ENCODE measurements at places on chromosomes 5 and 9.

DNA sequence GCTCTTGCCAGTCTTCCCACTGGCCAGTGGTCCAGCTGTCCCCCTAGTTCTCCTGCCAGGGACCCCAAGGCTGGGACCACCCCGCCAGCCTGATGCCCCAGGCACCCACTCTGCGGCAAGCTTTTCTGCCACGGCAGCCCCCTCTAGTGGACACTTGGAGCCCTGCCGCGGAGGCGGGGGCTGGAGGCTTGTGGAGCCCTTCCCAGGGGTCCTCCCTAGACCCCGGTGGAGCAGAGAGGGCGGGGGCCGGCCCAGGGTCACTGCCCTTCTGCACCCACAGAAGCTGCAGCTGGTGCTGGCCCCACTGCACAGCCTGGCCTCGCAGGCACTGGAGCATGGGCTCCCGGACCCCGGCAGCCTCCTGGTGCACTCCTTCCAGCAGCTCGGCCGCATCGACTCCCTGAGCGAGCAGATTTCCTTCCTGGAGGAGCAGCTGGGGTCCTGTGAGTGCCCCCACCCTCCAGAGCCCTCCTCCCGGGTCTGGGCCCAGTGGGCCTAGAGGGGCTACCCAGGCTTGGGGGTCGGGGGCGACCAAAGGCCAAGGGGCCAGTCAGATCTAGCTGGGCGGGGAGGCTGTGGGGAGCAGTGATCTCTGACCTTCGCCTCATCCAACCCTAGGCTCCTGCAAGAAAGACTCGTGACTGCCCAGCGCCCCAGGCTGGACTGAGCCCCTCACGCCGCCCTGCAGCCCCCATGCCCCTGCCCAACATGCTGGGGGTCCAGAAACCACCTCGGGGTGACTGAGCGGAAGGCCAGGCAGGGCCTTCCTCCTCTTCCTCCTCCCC lies 9.1 kb downstream of the EGFL7 start:
- no peak for DNase-seq

DNA sequence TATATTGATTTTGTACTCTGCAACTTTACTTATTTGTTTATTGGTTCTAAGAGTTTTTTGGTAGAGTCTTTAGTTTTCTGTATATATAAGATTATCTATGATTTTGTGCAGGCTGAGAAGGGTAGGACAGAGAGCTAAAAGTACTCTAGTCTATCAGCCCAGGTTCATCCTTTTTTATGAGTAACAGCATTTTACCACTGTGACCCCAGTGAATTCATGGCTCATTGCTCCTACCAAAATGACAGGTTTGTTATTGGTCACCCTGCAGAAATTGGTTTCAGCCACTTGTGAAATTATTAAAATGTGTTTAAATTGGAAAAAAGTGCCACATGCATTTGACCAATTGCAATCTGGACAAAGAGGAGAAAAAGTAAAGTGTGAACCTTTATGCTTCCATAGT lies 421.4 kb upstream of the DAB2 start:
- DNase-seq = no peak

GRCh38 chr9:137255448-137256114 lies 454 bp downstream of the NELFB start:
- no peak for DNase-seq

- no peak for DNase-seq
Measured at GRCh38 chr5:97071101-97071500, 71.3 kb downstream of the LIX1 start.

DNA sequence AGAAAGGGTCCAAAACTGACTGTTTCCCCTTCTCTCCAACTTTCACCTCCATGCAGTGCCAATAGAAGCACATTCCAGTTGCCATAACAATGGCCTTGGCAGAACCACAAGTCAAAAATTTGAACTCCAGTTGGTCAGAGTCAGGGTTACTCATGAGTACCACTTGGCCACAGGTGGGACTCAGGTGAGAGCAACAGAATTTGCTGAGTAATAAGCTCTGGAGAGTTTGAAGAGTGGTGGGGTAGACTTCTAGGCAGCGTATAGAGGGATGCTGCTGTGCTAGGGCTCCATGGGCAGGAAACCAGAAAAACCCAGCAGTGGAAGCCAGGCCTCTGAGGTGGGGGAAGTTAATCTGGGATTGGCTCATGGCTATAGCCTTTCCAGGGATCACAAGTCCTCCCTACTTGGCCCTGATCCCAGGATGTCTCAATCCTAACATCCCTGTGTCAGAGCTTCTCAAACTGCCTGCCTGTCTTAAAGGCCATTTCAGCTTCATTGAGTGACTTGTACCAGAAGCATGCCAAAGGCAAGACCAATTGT lies 30.2 kb downstream of the SNX18 start:
- no peak for DNase-seq

GRCh38 chr9:28699632-28700031 lies 1126.4 kb upstream of the C9orf72 start:
- no peak for DNase-seq

DNA sequence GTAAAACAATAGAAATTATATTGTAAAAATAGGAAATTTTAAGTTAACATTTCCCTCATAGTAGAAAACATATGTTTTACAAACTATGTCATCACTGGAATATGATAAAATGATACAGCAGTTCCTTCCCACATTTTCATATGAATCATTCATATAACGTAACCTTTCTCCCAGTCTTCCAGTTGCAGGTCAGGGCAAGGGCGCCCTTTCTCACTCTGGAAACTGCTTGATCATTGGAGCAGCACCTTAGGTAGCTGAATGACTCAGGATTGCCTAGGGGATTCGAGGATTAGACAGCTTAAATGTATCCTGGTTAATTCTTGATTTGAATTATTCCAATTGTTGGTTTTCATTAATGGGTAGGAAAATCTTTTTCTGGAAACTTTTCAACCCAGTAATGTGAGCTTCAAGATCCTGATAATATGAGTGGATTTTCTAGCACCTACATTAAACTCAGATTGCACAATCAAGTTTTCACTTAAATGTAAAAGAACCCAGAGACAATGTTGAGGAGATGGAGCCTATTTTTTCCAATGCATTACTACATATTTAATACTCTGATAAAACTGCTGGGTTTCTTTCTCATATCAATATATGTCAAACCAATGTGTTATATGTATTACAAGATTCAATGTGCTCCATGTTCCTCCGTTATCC lies 32.6 kb upstream of the ANXA1 start:
- no peak for DNase-seq

- no peak for DNase-seq
Measured at GRCh38 chr9:109328978-109329637, 8.2 kb upstream of the EPB41L4B start.

GRCh38 chr5:58060996-58061395 lies 398.9 kb downstream of the PLK2 start:
- DNase-seq = no peak

- DNase-seq = no peak
Measured at GRCh38 chr5:122183788-122184170, 54.4 kb downstream of the ZNF474 start.

- no peak for DNase-seq
Measured at GRCh38 chr5:3187771-3188425, 407.7 kb upstream of the IRX1 start.

GRCh38 chr5:41406936-41407335 lies 103.5 kb downstream of the PLCXD3 start:
- no peak for DNase-seq

DNA sequence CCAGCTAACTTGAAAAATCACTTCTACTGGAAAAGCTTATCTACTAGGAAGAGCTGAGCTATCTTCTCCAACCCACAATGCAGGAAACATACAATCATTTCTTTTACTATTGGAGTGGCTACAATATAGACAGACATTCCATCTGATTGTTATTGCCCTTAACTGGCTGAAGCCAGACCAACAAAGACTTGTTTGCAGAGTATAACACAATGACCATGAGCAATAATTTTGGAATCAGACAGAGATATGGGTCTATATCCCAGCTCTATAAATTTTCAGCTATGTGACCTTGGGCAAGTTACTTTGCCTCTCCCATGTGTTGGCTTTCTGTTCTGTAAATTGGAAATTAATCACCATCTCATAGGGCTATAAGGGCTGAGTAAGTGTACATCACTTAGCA lies 244.7 kb upstream of the SLC30A5 start:
- no peak for DNase-seq

- no peak for DNase-seq
Measured at GRCh38 chr9:103997856-103998370, 96.2 kb upstream of the SMC2 start.

GRCh38 chr9:112198646-112199045 lies 23.5 kb upstream of the SUSD1 start:
- no peak for DNase-seq

GRCh38 chr9:137614631-137615386 lies 4.0 kb upstream of the EHMT1 start:
- no peak for DNase-seq

GRCh38 chr5:145574889-145575573 lies 260.1 kb downstream of the PRELID2 start:
- no peak for DNase-seq

DNA sequence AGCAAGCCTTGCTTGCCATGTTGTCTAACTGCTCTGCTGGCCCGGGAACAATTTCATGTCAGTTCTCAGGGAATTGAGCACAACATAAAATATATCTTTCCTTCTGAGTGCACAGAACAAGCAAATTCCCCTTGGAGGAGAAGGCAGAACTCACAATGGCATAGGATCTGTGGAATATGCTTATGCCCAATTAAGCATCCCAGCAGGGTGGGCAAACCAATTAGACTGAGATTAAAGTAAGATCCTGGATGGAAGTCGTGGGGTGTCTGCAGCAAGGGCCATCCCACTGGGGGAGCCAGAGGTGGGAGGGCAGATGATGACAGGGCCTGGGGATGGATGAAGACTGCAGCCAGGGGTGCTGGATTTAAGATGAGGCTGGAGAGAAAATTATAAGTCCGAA lies 114.1 kb downstream of the BRINP1 start:
- no peak for DNase-seq

- no peak for DNase-seq
Measured at GRCh38 chr5:68683632-68684036, 410.2 kb upstream of the SLC30A5 start.

DNA sequence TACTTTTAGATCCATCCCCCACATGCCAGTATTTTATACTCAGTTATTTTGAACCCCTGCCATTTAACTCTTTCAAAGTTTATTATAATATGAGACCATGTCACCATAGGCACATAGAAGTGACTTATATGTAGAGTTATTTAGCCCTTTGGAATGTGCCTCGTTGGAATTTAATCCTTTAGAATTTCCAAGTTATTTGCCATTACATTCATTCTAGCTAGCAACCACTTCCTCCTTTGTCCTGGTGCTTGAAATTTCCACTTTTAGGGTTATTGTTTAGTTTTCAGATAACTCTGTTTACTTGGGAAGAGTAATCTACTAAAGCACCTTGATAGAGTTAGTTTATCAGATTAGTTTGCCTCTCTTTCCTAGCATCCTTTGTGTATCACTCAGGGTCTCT lies 82.8 kb upstream of the TLE1 start:
- DNase-seq = no peak

- DNase-seq = no peak
Measured at GRCh38 chr9:75891277-75891741, 836 bp downstream of the PCSK5 start.

GRCh38 chr5:158375531-158375930 lies 516.6 kb upstream of the CLINT1 start:
- DNase-seq = no peak

DNA sequence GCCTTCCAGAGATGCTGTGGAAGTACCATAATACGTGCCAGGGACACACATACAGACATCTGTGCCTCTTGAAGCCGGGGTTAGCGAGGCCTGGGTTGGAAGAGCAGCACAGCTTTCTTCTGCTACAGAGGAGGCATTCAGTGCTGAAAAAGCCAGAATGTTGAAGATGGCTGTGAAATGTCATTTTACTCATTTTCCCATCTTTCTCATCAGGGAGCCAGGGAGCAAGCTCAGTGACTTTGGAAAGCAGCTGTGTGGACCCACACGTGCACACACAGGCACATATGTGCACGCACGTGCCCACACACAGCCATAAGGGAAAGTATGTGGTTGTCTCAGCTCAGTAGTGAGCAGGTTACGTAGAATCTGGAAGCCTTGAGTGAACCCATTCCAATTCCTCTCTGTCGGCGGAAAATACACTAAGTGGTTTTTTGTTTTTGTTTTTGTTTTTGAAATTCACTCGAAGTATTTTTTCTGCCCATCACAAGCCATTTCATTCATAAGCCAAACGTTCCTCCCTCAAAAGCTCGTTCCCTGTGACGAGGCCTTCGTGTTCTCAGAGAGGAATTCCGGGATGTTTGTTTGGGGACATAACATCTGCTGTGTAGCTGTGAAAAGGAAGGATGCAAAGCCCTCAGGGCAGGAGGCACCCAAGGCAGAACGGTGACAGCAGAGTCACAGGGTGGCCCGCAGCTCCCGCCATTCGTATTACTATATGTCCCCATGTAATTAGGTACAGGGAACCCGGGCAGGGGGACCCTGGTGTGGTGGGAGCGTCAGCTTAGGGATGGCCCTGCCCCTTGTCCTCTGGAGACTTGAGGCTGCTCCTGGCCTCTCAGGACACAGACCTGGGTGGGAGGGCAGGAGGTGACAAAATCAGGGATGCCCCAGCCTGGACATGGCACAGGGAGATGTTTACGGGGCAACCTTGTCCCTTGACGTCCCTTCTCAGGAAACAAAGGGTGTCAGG lies 29.0 kb upstream of the ANKRD33B start:
- no peak for DNase-seq

Data from iPS DF 6.9 (cell line).